Memory B cell (primary cell): ENCODE measurements at places on chromosomes 3 and 15.

GRCh38 chr3:169288553-169288952, 375.0 kb downstream of the MECOM start:
- DNase-seq = no peak

- no peak for DNase-seq
These were observed 393.3 kb downstream of the EDEM1 start for GRCh38 chr3:5580826-5581225.

- DNase-seq = no peak
These were observed 14.0 kb upstream of the DYNC1LI1 start for GRCh38 chr3:32584660-32585059.

DNA sequence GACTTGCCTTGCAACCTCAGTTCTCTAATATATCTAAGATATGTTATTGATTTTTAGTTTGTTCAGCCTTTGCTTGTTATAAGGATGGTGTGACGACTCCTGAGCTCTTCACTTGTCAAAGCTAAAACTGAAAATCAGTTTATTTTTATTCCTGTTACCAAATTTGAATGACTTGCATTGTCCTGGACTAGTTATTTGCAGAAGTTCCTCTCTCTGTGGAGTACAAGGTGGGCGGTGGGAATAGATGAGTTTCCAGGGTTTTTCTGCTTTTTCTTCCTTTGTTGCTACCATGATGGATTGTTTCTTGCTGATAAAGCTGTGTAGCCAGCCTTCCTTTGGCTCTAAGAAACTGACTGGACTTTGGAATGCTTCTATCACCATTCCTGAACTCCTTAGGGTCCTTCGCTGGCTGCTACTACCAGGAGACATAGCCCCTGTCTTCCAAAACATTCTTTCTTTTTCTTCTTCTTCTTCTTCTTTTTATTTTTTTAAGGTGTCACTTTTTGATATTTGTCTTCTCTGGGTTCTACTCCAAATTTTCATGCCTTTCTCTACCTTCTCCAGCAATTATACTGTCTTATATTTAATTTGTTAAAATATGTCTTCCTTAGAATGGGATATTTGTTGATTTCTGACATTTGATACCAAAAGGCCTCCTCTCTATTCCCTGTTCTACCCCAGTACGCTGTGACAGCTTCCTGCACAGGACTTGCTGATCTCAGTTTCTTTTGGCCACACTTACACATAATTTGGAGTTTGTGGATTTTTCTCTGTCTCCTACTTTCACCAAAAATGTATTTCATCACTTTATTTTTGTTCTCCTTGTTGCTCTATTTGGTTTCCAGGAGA, 145.1 kb upstream of the THRB start:
- no peak for DNase-seq

GRCh38 chr15:90211009-90211408, 9.9 kb downstream of the SEMA4B start:
- no peak for DNase-seq

DNA sequence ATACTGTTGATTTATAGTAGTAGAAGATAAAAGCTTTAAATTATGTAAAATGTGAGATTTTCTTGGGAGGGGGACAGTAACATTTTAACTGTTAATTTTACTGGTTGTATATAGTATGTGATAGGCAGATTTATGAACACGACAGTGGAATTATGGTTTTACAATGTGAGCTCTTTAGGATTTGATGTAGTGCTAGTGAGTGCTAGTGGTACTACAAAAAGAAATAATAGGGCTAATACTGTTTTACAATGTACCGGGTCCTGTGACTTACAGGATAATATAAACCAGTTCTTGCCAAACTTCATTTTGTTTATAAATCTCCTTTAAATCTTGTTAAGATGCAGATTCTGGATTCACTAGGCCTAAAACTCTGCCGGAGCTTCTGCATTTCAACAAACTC, 165.7 kb downstream of the TCF12 start:
- DNase-seq = no peak

DNA sequence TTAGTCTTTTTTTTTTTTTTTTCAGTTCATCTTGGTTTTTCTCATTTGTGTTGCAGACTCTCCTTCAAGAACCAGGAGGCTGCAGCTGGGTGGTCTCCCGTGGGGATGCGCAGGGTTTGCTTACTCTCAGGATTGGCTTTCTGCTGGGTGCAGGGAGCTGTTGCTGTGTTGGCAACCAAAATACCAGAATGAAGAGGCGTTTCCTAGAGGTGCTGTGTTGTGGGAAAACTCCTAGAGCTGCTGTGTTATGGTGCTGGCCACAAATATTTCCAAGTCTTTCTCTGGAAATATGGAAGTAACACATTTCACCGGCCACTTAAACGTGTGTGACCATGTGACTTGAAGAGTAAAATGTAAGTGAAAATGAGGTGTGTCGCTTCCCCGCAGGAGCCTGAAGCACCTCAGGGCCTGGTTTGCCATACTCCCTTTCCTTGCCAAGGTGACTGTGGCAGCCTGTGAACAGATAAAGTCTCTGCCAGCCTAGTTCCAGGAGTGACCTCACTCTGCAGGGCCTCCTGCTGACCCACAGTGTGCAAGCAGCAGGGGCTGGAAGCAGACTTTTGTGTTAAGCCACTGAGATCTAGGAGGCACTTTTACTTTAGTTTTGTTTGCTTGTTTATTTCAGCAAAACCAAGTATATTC, 258.9 kb downstream of the ADAMTS17 start:
- no peak for DNase-seq

DNA sequence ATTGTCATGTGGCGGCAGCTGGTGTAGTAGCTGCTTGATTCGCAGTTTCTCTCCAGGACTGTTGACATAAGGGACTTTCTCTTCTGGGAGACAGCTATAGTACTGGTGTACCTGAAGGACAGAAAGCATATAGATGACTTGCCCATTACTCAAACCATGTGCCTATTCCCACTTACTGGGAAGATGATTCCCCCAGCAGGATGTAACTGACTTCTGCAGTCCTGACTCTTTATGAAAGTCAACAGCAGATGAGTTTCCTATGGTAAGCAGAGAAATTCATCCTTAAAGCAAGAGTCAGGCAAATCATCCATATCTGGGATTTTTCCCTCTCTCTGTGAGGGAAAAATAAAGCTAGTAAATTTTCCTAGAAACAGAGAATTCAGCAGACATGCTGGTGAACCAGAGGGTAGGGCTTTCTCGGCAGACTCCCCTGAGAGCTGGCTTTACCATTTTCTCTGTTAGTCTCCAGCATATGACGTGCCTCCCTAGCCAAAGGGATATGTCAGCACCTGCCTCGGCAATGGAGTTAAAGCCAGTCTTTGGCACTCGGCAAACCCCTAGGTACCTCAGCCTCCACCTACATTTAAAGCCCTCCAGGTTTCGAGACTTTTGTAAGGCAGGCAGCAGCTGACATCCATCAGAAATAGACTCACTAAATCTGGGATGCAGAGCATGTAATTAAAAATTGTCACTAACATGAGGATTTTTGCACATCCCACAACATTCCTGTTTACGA, 62.1 kb downstream of the PRICKLE2 start:
- DNase-seq = no peak

GRCh38 chr15:57306944-57307411, 69.3 kb upstream of the CGNL1 start:
- no peak for DNase-seq

DNA sequence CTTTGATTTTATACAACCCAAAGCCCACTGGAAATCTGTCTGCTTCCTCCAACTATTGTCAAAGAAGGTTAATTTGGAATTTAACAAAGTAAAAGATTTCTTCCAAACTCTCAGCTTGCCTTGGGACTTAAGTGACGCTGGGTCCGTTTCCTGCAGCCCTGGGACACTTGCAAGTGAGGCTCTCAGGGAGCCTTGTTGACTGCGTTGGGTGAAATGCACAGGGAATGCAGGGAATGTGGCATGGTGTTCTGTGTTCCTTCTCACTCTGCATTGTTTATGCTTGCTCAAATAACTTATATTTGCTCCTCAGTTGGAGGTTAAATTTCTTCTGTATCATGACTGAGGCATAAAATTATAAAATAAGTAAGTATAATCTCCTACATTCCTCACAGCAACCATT, 60.9 kb upstream of the TJP1 start:
- no peak for DNase-seq

DNA sequence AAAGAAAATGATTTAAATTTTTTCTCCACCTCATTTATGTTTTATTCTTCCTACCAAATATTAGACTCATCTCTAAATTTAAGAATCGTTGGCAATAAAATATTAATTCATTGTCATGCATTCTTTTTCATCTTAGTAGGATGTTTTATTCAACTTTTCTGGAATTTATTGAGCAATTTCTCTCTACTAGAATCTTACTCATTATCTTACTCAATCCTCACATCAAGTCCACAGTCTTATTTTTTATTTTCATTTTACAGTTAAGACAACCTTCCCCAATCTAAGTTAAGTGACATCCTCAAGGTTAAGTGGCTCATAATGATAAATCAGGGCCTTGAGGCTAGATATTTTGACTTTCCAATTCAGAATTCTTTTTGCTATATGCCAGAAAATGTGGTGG, 15.9 kb upstream of the ALDH1A2 start:
- DNase-seq = no peak

GRCh38 chr3:50357481-50357880, 1.8 kb downstream of the TMEM115 start:
- DNase-seq = no peak

- DNase-seq = no peak
These were observed 81.1 kb downstream of the IQCH start for GRCh38 chr15:67335534-67336222.

DNA sequence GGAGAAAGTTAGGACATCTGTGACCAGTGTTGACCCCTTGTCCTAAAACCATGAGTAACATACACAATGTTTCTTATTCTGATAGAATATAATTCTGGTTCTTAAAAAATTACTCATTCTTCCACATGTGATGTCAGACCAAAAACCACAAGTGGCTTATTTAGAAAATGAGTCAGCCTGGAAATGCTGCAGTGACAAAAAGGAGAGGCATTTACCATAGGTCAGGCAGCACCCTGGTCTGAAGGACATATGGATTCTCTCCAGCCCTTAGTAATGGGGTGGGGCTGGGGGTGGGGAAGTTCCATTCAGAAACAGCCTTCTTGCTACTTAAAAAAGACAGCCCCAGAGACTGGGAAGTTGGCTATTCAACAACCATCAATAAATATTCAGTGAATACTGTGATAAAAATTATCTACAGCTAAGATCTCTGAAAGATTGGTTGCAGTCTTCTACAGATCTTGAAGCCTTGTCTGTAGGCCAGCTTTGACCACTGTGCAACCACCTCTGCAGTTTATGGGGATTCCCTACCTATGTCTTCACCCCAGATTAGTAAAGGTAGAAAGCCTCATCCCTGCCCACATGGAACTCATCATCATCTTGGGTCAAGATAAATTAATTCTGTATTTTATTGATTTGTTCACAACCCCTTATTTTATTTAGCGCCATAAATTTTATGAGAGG, 34.9 kb upstream of the TIMP4 start:
- DNase-seq = no peak
